ENCODE measurements at places on chromosomes 13 and 19. TPM values are rescaled to one million over a fixed set of nuclear protein-coding genes. Genes with fewer than 3 reads are reported as not detected.

- no peak for DNase-seq
- H3K36me3 ChIP-seq, result peaks cover 34% of the 10 kb centered on the region
- no peak overlapping the region for H3K4me3 ChIP-seq
- no peak overlapping the region for H3K27ac ChIP-seq
- no peaks in the 10 kb centered on the region for H3K27me3 ChIP-seq
Measured at GRCh38 chr19:19280561-19280960, 7.5 kb upstream of the TM6SF2 start.

- no peaks in the 10 kb centered on the region for H3K36me3 ChIP-seq
- peak; percentile 38 for DNase-seq
- no peaks in the 10 kb centered on the region for H3K27me3 ChIP-seq
- H3K4me1 ChIP-seq, result peaks cover 4% of the 10 kb centered on the region
- H3K27ac ChIP-seq, result peak overlapping the region; percentile 13
Measured at GRCh38 chr13:42363941-42364612, 92.1 kb downstream of the AKAP11 start.

DNA sequence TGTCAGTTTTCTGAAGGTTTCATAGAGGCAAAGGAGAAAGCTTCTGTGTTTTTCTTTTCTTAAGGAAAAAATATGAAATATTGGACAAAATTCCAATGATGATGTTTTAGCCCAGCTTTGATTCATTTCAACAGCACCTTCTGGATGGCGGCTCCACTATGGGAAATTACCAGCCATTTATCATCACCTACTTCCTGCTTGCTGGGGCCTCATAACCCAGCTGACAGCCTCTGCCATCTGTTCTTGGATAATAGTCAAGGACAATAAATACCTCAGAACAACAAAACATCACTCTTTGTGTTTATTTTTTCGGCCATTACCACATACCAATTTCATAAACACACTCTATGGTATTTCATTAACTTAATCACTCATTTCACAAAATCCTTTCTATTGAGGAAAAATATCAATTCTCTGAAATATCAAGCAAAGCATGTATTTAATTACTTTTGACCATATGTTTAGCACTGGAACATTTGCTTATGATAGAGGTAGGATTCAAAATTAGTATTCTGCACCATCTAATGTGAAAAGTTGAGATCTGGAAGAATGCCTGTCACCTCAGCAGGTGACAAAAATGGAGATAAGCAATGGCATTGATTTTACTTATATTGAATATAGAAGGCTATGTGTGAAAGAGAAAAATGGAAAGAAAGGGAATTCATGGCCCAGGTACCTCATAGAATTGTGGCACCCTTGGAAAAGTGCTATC is 629.7 kb downstream of the LIG4 start:
- no peak overlapping the region for H3K27ac ChIP-seq
- no peaks in the 10 kb centered on the region for H3K36me3 ChIP-seq

- no peaks in the 10 kb centered on the region for H3K36me3 ChIP-seq
- no peak for DNase-seq
- no peak overlapping the region for H3K4me3 ChIP-seq
- H3K27me3 ChIP-seq, result no peaks in the 10 kb centered on the region
Measured at GRCh38 chr13:48403151-48403631, 9.7 kb downstream of the LPAR6 start.

DNA sequence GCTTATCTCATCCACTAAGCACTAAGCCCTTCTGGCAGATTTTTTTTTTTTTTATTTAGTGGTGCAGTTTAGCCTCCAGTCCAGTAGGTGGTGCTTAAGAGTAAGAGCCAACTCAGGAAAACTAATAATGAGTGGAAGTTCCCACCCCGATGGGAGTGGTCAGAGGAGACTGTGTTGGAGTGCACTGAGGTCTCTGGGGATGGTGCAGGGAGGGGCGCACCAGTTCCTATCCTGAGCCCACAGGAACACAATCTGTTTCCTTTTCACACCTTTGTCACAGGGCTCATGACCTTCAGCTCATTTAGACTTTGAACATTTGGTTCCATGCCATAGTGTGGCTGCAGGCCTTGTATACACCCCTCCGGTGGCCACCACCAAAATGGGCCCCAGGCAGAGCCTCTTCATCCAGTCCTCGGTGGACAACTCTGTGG is 367.4 kb downstream of the SPRY2 start:
- no peak for DNase-seq
- H3K4me3 ChIP-seq, result no peak overlapping the region
- H3K36me3 ChIP-seq, result no peaks in the 10 kb centered on the region

GRCh38 chr13:114120591-114121011 is 11.8 kb downstream of the RASA3 start:
- H3K36me3 ChIP-seq, result no peaks in the 10 kb centered on the region
- H3K27ac ChIP-seq, result peak overlapping the region; percentile 62

DNA sequence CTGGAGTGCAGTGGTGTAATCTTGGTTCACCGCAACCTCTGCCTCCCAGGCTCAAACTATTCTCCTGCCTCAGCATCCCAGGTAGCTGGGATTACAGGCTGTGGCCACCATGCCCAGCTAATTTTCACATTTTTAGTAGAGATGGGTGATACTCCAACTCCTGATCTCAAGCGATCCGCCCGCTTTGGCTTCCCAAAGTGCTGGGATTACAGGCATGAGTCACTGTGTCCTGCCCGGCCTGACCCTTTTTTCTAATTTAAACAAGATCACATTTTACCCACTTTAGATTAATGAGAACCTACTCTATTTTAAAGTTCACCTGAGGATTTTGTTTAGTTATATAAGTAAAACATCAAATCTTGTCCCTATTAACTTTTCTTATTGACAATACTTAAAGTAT is 91.8 kb upstream of the POSTN start:
- no peak overlapping the region for H3K4me3 ChIP-seq
- H3K27me3 ChIP-seq, result no peaks in the 10 kb centered on the region
- no peak overlapping the region for H3K27ac ChIP-seq
- no peaks in the 10 kb centered on the region for H3K36me3 ChIP-seq

GRCh38 chr13:21684576-21684975 is 13.7 kb downstream of the FGF9 start:
- no peak overlapping the region for H3K27ac ChIP-seq

- no peaks in the 10 kb centered on the region for H3K36me3 ChIP-seq
- peaks cover 8% of the 10 kb centered on the region for H3K4me1 ChIP-seq
- peak; percentile 60 for DNase-seq
- peaks cover 62% of the 10 kb centered on the region for H3K27me3 ChIP-seq
Measured at GRCh38 chr19:42176990-42177685, 40.3 kb downstream of the DEDD2 start.

DNA sequence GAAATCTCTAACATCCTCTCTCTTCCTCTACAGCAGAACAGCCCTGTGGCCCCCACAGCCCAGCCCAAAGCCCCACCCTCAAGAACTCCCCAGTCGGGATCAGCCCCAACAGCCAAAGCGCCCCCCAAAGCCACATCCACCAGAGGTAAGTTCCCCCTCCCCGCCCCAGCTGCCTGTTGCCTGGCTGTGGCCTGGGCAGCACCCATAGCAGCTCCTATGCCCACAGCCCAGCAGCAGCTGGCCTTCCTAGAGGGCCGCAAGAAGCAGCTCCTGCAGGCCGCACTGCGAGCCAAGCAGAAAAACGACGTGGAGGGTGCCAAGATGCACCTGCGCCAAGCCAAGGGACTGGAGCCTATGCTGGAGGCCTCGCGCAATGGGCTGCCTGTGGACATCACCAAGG is 14.5 kb downstream of the CC2D1A start:
- H3K27ac ChIP-seq, result no peak overlapping the region

GRCh38 chr13:37148501-37148900 is 43.0 kb upstream of the CSNK1A1L start:
- H3K4me3 ChIP-seq, result no peak overlapping the region
- H3K4me1 ChIP-seq, result no peaks in the 10 kb centered on the region

DNA sequence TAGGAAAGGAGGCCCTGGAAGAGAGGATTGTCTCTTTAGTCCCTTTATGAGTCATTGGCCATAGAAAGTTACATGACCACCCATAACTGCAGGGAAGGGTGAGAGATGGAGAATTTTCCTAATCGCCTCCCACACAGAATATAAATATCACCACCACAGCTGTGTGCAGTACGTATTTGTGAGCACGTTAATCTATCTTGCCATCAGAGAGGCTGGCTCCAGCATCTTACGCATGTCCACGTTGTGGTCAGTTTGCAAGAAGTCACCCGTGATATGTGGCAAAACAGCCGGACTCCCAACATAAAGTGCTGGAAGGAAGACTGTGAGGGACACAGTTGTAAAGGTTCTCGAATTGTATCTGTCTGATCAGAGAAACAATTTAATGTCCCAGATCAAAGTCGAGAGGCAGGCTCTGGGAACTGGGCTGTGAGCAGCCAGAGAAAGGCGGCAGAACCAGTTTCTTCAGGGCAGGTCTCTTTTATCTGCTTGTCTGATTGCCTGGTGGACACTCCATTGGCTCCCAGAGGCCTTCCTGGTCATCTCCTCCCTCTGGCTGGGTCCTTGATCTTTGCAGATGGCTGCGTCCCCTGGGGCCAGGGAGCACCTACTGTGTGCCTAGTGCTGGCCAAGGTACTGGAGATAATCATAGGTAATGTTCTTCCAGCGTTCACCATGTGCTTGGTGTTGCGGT is 74.9 kb downstream of the SIPA1L3 start:
- H3K27ac ChIP-seq, result no peak overlapping the region
- no peaks in the 10 kb centered on the region for H3K27me3 ChIP-seq
- H3K4me1 ChIP-seq, result peaks cover 5% of the 10 kb centered on the region
- DNase-seq, result no peak
- H3K4me3 ChIP-seq, result no peak overlapping the region

DNA sequence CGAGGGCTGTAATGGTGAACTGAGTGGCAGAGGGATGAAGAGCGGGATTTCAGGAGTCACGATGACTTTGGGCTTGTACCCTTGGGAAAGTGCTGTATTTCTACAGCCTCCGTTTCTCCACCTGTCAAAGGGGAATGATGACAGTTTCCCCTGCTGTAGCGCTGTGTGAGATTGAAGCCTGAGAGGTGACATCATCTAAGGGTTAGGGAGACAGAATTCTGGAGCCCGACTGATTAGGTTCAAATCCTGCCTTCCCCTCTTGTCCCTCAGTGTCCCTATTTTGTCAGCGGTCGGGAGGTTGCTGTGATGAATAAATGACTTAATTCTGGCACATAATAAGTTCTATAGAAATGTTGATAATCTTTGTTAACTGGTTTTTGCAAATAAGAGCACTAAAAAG is 693 bp downstream of the MRPL4 start:
- H3K27ac ChIP-seq, result peak overlapping the region; percentile 14
- no peak for DNase-seq
- H3K27me3 ChIP-seq, result no peaks in the 10 kb centered on the region

DNA sequence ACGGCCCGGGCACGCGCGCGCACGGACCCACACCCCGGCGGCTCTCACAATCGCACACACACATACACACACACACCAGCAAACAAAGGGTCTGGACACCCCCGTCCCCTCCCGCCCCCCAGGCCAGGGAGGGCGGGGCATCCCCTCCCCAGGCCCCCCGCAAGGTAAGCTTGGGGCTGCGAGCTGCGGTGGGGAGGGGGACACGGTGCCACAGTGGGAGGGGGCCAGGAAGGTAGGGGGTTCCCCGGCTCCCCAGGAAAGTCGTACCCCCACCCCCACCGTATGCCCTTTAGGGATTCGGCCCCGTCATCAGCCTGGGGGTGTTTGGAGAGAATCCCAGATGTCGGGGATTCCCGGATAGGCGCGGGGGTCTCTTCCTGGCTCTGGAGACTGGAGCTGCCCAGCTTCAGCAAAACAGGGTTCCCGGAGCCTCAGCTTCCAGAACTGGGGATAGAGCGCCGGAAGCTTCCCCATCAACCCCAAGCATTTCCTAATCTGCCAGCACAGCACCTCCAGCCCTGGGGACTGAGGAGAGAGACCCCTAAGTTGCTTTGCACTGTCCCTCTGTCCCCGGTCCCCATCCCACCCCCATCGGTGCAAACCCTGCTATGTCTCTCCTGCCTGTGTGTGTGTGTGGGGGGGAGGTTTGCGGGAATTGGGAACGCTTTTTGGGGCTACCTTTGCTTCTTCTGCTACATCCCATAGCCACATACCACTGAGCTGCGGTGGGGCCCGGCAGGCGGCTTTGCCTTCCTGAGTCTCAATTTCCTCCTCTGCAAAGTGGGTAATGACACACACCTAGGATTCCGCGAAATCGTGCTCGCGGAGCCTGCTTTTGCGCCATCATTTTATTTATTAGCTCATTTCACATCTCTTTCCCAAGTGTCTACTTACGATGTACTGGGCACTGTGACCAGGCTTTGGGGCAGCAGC is 1.8 kb upstream of the CDC37 start:
- H3K4me1 ChIP-seq, result peaks cover 15% of the 10 kb centered on the region
- no peak overlapping the region for H3K4me3 ChIP-seq
- peaks cover 26% of the 10 kb centered on the region for H3K27me3 ChIP-seq
- H3K36me3 ChIP-seq, result peaks cover under 1% of the 10 kb centered on the region

DNA sequence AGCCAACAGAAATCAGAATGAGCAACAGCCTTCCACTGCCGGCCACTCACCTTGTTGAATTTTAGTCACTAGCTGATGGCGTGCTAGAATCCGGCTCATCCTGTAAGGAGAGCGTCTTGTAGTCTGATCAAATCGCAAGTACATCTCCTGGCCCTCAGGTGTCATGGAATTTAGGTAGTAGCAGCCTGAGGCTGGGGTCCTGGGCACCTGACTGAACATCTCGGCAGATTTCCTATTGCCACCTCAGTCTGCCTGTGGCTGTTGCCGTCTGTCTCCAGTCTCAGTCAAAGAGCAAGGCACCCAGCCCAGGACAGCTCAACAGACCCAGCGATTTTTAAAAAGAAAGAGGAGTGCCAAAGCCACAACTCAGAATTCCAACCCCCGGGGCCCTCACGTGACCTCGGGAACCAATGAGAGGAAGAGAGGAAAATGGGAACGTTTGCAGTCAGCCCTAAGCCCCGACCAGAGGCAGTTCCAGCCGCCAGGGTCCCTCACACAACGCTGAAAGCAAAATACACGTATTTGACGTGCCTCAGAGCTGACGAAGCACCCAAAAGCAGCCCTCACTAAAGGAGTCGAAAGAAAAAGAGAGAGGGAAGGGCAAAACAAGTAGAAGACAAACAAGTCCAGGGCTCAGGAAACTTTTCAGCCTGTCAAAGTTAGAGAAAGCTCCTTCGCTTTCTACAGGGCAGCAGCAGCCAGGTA is at the start of gene STARD13:
Gene STARD13 (minus strand): TSS at position 336 of the 705 bp plus-strand sequence. CDS start 117 bp downstream, at position 219.
- H3K4me3 ChIP-seq, result peak within 1 kb of the TSS; percentile 79
- H3K27me3 ChIP-seq, result no peaks in the 10 kb centered on the region
- peaks cover 30% of the 10 kb centered on the region for H3K4me1 ChIP-seq
- peak; percentile 98 for DNase-seq
- no peaks in the 10 kb centered on the region for H3K36me3 ChIP-seq
- peak within 1 kb of the TSS; percentile 99 for H3K27ac ChIP-seq

GRCh38 chr13:112954488-112955270 is 14.3 kb upstream of the MCF2L start:
- no peaks in the 10 kb centered on the region for H3K4me1 ChIP-seq
- H3K36me3 ChIP-seq, result no peaks in the 10 kb centered on the region
- H3K27ac ChIP-seq, result no peak overlapping the region
- H3K27me3 ChIP-seq, result peaks cover 7% of the 10 kb centered on the region
- DNase-seq, result no peak

- no peaks in the 10 kb centered on the region for H3K27me3 ChIP-seq
- H3K4me1 ChIP-seq, result no peaks in the 10 kb centered on the region
- DNase-seq, result no peak
- H3K4me3 ChIP-seq, result no peak overlapping the region
- H3K36me3 ChIP-seq, result no peaks in the 10 kb centered on the region
- no peak overlapping the region for H3K27ac ChIP-seq
Measured at GRCh38 chr13:111514610-111515306, 194.3 kb downstream of the TEX29 start.

Gene C19orf33
- 54.0 TPM for polyA plus RNA-seq

Gene PRR20E
- not detected for polyA plus RNA-seq

Gene UBE2L5
- not detected for polyA plus RNA-seq

Gene SUPT20H
- polyA plus RNA-seq, result 47.2 TPM

Gene PLIN5
- polyA plus RNA-seq, result 0.17 TPM

Gene PCDH17
- polyA plus RNA-seq, result 2.1 TPM

Gene ZSCAN22
- 3.9 TPM for polyA plus RNA-seq

Gene PABPC3
- 0.13 TPM for polyA plus RNA-seq

Gene ELAVL3
- not detected for polyA plus RNA-seq

Gene NCAN
- polyA plus RNA-seq, result not detected

Measured in endothelial cell of umbilical vein (primary cell).